Activated CD4-positive, alpha-beta T cell treated with anti-CD3 and anti-CD28 coated beads, Interleukin-2, amount 50 U/mL, for 4 hours (primary cell): ENCODE measurements at places on chromosomes 11 and 22.
A peak's percentile ranks its signal among the peaks of the same experiment; 100 is the strongest.

GRCh38 chr11:42407341-42407740, 904.5 kb upstream of the API5 start:
- DNase-seq, result no peak

GRCh38 chr11:115141231-115142114, 362.7 kb downstream of the CADM1 start:
- no peak for DNase-seq

DNA sequence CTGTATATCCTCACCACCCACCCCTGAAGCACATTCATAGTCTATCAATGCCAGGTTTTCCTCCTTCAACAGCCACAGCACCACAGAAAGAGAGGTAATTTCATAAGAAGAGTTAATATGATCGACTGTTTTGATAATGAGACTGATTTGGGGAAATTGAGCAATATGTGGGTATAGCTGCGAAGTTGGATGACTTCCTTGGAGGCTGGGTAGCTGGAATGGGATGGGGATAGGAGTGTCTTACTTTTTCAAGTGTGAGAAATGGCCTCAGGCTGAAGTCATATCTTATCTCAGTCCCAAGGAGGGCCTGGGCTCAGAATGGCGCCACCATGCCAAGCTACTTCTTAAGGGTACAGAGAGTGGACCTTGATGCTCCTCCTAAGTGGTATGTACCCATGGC, 187.6 kb upstream of the CCDC90B start:
- no peak for DNase-seq

DNA sequence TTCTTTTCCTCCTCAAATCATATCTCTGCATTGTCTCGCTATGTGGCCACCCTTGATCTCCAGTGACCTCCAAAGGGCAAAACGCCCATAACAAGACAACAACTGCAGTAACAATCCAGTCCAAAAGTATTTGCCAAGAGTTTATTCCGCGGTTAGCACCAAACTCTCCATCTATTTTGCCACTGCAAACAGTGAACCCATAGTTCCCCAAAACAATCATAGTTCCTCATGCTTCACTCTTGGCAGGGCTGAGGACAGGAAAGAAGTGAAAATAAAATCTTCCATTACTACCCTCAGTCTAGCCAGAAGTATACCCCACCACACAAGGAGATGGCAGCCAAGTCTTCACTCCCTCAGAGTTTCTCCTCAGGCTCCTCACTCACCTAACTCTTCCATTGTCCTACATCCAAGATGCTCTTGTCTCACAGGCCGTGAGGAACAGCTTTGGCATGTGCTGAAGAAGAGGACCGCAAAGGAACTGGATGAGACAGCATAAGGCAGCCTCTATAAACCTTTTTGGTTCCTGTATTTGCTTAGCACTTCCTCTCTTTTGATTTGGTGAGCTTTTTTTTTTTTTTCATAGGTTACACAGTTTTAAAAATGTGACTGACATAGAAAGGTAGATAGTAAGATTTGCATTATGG, at the start of gene LPXN:
Gene LPXN (minus strand): TSS at position 480 of the 644 bp plus-strand sequence. CDS start 84 bp downstream, at position 396.
- DNase-seq, result peak; percentile 42

- DNase-seq, result no peak
Measured at GRCh38 chr11:14390669-14391068, 31.7 kb upstream of the RRAS2 start.

- peak; percentile 51 for DNase-seq
Measured at GRCh38 chr11:77046060-77046501, 11.9 kb downstream of the B3GNT6 start.

DNA sequence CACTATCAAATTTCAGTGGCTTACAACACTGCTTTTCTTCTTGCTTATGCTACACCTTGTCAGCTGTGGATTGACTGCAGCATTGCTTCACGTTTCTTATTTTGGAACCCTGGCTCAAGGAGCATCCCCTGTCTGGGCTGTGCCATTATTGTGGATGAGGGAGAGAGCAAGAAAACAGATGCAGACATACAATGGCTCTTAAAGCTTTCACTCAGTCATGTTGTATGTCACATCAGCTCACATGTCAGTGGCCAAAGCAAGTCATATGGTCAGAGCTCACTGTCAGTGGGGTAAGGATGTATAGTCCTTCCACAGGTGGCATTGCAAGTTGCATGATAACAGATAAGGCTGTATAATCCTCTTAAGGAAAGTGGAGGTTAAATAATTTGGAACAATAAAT, 10.0 kb downstream of the ARHGEF12 start:
- DNase-seq, result no peak

GRCh38 chr22:19805821-19806212, 45.2 kb downstream of the TBX1 start:
- DNase-seq, result no peak

- DNase-seq, result no peak
Measured at GRCh38 chr11:123568367-123568870, 86.0 kb downstream of the SCN3B start.

- DNase-seq, result no peak
Measured at GRCh38 chr22:44906248-44906936, 103.4 kb downstream of the PHF21B start.

GRCh38 chr11:73376803-73377629, 817 bp downstream of the RELT start:
- peak; percentile 48 for DNase-seq

DNA sequence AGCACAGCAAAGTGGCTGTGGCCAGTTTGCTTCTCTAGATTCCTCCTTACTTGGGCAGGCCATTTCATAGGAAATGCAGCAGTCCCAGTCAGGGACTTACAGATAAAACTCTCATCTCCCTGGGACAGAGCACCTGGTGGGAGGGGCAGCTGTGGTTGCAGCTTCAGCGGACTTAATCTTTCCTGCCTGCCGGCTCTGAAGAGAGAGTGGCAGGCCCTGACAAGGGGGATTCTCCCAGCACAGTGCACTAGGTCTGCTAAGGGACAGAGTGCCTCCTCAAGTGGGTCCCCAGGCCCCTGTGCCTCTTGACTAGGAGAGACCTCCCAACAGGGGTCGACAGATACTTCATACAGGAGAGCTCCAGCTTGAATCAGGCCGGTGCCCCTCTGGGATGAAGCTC, 1649.1 kb downstream of the LRRC4C start:
- no peak for DNase-seq

DNA sequence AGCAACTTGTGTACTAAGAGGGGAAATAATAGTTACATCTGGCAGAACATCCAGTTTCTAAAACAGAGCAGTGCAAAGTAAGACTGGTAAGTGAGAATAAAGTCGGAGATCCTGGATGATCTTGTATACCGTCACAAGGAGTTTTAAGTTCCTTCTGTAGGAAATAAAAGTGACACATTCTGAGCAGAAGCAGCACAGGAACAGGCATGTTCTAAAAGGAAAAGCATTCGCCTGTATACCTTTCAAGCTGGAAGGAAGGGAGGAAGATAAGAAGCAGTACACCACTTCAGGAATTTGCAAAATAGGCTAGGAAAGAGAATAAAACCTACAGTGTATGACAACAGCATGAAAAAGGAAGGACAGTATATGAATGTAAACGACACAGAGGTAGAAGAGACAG, 106.2 kb upstream of the TP53AIP1 start:
- DNase-seq, result no peak

GRCh38 chr22:42913874-42914510, 56.9 kb upstream of the ARFGAP3 start:
- no peak for DNase-seq

DNA sequence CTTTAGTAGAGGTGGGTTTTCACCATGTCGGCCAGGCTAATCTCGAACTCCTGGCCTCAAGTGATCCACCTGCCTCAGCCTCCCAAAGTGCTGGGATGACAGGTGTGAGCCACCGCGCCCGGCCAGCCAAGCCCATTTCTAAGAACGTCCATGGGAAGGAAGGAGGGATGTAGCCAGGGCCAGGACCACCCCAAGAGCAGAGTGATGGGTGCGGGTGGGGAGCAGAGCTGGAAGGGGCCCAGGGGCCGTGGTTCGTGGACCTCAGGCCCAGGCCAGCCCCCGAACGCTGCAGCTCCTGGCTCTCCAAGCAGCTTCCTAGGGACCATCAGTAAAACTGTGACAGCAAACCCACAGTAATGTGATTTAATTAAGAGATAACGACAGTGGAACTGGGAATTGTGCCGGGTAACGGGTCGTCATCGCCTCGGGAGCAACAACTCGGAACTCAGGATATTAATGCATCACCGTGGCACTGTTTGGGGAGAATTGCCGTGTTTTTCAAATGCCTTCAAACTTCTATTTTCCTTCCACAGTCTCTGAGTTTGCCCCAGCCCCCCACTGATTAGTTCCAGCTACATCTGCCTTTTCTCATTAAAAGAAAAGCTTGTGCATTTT, 74.3 kb downstream of the BRD1 start:
- no peak for DNase-seq

- DNase-seq, result no peak
Measured at GRCh38 chr11:19183646-19184045, 18.1 kb downstream of the CSRP3 start.

DNA sequence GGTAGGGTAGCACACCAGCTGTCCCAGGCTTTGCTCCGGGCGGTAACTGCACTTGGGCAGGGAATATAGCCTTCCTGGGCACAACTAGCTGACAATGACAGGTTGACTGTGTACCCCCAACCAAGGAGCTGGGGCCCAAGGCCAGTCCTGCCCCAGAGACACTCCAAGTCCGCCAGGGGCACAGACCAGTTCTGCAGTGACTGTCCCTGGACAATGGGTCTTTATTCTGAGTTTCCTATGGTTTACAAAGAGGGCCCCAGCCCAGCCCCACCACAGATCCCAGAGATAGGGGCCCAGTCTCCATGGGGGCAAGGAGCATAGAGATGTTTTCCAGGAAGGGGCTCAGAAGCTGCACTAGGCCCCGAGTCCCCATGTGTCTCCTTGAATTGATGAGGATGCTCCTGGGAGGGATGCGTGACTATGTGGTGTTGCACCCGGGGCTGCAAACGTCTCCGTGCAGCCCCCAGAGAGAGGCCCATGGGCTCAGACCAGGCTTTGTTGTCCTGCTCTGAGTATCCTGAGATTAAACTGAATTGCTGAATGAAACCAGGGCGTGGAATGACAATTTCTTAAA, 48.4 kb downstream of the CD6 start:
- no peak for DNase-seq

DNA sequence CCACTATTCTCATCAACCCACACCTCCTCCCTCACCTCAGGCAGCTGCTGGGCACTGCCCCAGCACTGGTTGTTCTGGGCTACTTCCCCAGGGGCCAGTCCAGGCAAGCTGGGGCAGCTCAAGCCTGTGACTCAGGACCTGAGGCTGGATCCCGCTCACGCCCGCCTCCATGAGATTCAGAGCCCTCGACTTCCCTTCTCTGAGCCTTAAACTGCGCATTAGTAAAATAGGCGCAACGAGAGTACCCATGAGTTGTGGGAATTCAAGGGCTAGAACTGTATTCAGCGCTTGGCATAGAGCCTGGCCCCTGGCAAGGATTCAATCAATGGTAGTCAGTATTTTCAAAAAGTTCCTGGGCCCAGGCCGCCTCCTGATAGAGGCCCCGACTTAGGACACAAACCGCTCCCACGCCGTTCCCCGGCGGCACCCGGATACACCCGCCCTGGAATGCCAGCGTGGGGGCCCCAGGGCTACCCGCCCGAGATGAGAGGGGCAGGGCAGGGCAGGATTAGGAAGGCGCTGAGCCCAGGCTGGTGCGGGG, 723 bp upstream of the CD82 start:
- no peak for DNase-seq

GRCh38 chr22:47245786-47246185, 483.3 kb downstream of the TBC1D22A start:
- DNase-seq, result no peak

GRCh38 chr11:79269611-79270307, 171.1 kb downstream of the TENM4 start:
- no peak for DNase-seq

- no peak for DNase-seq
Measured at GRCh38 chr11:31248768-31249167, 120.8 kb downstream of the DCDC1 start.

DNA sequence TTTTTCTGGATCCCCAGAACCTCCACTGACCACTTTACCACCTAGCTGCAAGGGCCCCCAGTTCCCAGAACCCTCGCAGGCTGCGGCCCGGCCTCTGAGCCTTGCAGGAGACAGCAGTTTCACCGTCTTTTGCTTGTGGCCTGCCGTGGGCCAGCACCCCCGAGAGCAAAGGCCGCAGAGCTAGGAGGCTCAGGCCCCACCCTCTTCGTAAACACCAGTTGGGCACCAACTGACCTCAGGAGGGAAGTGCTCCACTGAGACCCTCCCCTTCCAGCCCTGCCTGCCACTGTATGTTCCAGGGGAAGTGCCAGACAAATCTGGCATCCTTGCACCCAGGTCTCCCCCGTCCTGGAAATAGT, 23.4 kb upstream of the CREB3L1 start:
- no peak for DNase-seq
